ENCODE measurements at places on chromosomes 16 and 17.
A peak's percentile ranks its signal among the peaks of the same experiment; 100 is the strongest.

DNA sequence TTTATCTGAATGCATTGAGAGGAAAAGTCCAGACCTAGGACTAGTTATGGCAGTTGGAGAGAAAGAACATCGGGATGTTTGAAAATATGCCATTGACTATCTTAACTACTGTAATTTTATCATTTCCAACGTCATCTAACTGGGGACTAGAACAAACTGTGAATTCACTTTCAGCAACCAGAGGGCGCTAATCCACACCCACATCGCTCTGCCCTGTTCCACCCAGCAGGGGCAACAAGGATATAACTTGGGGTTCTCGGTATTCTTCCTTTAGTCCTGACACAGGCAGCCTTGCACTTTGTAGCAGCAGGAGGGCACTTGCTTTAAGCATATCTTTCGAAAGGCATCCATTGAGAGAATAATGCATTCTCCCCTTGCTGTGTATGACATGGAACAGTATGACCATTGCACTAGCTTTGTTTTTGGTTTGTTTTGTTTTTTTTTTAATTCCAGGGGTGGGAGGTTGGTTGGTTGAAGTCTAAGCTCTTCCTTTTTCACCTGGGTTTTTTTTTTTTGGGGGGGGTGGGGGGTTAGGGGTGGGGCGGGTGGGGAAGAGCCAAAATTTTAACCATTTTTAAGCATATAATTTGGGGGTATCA is 31.5 kb downstream of the SIAH1 start:
- DNase-seq = peak; percentile 95

GRCh38 chr16:31182391-31182790 is 2.5 kb downstream of the FUS start:
- DNase-seq = no peak

- DNase-seq = no peak
Measured at GRCh38 chr16:143456-143855, 5.0 kb upstream of the NPRL3 start.

- DNase-seq = no peak
Measured at GRCh38 chr17:81424151-81425017, 29.1 kb downstream of the BAHCC1 start.

DNA sequence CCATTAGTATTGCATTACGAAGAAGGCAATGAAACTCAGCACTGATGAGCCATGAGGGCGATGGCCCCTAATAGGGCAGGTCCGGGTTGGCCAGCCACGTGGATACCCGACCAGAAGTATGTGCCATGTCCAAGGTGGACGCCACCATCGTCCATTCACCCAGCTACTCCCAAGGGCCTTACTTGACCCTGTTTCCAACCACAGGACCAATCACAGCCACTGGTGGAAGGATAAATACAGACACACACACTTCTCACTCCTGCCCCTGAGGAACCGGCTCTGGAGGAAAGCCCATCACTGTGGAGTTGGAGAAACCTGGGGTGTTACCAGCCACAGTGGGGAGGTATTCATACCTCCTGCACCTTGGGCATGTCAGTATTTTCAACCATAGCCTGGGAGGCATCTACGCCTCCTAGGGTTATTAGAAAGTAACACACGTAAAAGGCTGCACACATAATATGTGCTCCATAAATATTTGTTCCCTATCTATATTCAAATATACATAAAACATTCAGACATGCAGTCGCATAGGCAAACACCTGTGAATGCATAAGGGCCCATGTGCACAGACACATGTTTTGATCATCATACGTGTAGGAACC is 5.4 kb upstream of the ITGA3 start:
- DNase-seq = no peak

GRCh38 chr16:57624806-57625500 is 3.5 kb upstream of the ADGRG1 start:
- DNase-seq = no peak

- DNase-seq = peak; percentile 66
Measured at GRCh38 chr16:83137326-83137781, 510.6 kb downstream of the CDH13 start.

GRCh38 chr16:20740007-20740883 is 1.4 kb downstream of the THUMPD1 start:
- DNase-seq = peak; percentile 80

GRCh38 chr17:283911-284675 is 68.5 kb downstream of the RPH3AL start:
- no peak for DNase-seq

DNA sequence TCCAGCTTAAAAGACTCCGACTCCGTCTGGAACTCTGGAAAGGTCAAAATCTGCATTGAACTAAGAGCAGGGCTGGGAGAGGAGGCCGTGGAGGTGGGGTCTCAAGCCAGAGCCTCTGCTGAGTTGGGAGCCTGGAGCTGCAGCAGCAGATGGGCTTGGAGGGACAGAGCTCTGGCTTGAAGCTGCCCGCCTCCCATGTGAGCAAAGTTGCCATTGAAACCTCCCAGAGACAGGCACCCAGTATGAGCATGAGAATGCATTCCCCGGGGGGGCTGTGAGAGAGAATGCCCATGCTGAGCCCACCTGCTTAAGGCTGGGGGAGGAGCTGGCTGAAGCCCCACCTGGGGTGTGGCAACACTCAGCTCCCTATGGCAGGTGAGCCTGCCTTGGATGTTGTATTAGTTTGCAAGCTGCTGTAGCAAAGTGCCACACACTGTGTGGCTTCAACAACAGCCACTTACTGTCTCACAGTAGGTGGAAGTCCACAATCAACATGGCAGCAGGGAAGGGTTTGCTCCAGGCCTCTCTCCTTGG is 9.6 kb downstream of the KIF19 start:
- DNase-seq = no peak

DNA sequence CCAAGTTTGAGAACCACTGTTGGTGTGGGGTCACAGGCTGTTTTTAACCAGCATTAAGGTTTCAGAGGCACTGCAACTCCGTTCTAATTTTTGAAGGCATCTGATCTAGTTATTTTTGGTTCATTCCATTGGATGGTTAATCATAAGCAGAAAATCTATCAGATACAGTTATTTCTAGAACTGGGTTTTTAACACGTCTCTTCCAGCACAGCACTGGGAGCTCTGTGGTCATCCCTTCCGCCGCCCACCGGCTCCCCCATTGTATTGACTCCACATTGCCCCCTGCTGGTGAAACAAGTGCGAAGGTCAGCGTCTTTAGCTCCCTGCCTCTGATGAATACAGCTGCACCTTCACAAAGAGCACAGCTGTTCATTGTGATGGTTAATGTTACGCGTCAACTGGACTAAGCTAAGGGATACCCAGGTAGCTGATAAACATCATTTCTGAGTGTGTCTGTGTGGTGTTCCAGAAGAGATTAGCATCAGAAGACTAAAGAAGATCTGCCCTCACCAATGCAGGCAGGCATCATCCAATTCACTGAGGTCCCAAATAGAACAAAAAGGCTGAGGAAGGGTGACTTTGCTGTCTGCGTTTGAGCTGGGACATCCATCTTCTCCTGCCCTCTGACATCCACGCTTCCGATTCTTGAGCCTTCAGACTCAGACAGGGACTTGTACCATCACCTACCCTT is 8.5 kb downstream of the CCL18 start:
- DNase-seq = peak; percentile 91

- no peak for DNase-seq
Measured at GRCh38 chr16:85859818-85860125, 39.2 kb upstream of the IRF8 start.

DNA sequence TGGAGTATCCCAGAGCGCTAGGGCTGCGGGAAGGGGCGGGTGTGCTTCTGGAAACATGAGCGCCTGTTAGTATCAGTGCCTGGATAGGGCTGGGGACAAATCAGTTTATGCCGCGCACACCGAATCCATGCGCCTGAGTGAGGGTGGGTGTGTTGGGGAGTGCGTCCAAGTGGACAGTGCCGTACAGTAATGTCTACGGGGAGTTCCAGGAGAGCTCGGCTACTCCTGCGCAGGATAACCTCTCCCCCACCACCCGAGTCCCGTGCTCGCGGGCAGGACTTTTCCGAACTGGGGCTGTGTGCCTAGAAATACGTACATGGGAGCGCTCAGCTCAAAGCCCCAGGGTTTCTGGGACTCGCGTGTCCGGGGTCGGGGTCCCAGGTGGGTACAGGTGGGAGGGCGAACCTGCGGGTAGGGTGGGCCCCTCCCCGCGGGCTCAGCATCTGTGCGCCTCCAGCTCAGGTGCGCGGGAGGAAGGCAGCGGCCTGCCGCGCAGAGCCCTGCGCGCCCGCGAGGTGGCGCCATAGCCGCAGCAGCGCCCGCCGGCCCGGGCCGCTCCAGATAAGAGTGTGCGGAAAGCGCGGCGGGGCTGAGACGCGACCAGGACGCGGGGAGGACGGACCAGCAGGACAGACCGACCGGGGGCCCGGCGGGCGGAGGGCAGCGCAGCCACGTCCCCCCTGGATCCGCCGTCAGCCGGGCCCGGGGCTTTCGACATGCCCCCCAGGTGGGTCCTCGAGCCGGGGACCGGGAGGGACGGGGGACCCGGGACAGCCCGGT is at the start of gene HIC1:
Gene HIC1 (plus strand): TSS at position 592 of the 780 bp plus-strand sequence. CDS start 1,588 bp downstream, outside the sequence.
- peak; percentile 82 for DNase-seq

- peak; percentile 64 for DNase-seq
Measured at GRCh38 chr16:87945351-87946042, 5.7 kb upstream of the BANP start.

- no peak for DNase-seq
Measured at GRCh38 chr17:58702045-58702476, 9.7 kb downstream of the RAD51C start.

DNA sequence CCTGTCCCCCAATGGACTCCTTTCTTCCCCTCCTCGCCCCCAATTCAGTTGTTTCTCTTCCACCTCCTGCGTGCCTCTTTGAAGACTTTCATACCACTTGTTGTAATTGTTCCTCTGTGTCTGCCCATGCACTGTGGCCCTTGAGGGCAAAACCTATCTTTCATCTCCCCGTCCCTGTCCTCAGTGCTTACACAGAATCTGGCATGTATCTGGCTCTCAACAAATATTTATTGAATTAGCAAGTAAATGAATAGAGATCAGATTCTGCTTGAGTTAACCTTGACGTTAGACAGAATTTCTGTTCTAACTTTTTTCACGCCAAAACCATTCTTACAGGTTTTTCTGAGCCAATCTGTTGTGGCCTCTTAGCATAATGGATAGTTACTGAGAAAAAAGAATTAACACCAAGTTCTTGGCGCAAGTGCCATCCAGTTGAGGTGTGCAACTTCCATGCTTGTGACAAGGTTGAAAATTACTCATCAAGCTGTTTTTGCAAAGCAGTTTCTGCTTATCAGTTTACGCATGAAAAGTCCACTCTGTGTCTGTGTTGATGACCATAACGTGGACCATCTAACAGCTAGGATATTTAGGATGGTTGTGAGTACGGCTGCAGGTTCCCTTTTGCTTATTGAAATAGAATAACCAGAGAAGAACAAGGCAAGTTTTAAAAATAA is 215.1 kb downstream of the PRKCA start:
- DNase-seq = no peak

DNA sequence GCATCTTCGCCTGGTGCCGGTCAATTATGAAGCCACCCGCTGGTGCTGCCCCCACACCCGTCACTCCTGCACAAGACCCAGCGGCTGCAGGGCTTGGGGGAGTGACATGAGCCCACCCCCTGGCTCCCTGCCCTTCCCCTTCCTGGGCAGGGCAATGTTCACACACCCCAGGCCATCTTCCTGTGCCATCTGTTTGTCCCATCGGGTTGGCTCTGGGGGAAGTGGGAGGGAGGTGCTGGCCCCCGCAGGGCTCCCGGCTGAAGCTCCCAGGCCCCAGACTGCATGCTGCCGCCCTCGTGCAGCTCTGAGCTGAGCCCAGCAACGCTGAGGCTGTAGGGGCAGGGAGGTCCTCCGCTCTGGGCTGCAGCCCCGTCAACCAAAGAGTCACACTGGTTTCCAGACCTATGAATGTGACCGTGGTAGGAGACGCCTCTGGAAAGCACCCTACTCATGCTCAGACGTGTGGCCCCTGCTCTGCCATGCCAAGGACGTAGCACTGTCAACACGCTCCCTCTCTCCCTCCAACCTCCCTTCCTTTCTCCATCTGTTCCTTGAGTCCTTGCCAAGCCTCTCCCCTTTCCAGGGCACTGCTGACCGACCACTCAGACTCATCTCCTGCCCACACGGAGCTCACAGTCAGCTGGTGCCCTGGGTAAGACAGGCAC is 140.4 kb downstream of the ENGASE start:
- no peak for DNase-seq

DNA sequence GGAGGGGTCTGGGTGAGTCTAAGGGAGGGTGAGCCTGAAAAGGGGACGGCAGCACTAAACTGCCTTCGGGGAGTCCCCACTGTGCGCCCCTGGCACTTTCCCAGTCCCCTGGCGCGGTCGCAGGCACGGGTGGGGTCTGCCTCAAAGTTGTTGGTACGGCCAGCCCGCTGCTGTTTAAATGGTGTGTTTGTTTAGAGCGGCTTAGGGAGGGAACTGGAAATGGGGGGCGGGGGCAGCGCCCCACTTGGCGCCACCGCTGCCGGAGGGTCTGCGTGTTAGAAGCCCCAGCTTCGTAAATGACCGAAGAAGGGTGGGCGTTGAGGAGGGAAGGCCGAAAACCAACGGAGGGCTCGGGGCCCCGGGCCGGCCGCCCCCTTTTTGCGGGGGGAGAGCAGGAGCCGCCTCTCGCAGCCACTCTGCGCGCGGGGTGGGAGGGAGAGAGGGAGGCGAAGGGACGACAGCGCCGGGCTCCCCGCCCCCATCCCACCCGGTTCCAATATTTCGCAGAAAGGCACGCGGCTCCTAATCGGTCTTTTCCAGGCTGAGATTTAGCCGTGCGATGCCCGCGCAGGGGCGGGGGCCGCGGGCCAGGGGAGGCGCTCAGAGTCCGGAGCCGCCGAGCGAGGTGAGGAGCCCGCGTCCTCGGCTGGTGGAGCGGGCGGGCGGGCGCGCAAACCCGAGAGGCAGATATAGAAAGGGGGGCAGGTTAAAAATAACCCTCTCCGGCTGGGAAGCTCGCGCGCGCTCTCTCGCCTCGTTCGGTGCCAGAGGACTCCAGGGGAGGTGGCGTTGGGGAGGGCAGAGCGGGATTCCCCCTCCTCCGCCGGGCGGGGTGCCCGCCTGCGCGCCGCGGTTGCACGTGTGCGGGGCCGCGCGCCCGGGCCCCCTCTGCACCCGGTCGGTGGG is 54.9 kb downstream of the SREBF1 start:
- peak; percentile 70 for DNase-seq

GRCh38 chr16:2447920-2448583 is 11.9 kb upstream of the TEDC2 start:
- no peak for DNase-seq

DNA sequence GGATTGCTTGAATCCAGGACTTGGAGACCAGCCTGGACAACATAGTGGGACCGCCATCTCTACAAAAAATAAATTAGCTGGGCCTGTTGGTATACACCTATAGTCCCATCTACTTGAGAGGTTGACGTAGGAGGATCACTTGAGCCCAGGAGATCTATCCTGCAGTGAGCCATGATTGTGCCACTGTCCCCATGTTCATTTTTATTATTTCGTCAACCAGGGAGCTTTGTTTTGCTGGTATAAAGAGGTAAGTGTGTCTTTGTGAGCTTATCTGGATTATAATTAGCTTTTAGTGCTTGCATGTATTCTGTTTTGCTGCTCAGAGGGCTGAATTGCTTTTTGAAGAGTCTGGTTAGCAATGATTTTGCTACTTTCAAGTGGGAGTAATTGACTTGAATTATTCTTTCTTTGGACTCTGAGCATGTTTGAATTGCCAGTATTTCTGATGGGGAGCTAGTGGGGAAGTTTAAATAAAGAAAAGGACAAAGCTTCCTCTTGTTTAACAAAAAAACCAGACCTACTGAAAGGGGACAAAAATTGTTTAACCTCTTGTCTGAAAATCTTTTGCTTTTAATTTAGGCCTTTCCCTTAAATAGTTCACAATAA is 31.6 kb upstream of the BCAS3 start:
- DNase-seq = no peak
